ENCODE measurements at places on chromosomes 5 and 9.
A peak's percentile ranks its signal among the peaks of the same experiment; 100 is the strongest.

DNA sequence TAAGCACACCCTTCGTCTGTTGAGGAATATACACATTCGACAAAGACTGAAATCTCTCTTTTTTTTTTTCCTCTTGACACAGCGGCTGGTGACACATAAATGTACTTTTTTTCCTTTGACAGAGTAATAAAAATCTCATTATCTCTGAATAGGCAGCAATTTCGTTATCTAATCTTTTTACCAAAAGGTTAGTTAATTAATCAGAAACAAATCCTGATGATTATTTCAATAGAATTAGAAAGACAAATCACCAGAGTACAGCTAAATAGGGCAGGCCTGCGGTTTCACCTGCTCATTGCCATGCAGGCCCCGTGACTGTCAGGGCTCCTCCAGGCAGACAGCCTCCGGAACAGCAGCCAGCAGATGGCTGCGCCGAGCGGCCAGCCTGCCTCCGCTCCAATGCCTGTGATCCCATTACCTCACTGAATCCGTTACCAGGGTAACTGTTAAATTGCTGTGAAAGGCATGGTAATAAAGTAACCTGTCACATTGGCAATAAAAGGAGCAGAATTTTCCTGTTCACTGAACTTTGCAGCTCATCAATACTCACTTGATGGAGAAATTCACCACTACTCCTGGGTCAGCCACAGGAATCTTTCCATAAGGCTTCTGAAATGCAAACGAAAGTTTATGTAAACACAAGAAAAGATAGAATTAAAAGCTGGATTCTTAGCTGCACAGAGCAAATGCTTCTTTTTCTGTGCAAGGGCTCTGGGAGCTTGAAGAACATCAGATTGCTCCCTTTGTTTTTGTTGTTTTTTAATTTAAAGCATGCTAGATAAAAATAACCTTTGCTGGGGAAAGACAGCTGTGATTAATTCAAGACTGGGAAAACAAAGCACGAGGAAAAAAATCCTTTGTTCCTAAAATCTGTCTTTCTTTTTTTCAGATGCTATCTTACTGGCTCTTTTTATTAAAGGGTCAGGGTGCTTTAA is 666.4 kb upstream of the ZNF608 start:
- peak; percentile 81 for DNase-seq

DNA sequence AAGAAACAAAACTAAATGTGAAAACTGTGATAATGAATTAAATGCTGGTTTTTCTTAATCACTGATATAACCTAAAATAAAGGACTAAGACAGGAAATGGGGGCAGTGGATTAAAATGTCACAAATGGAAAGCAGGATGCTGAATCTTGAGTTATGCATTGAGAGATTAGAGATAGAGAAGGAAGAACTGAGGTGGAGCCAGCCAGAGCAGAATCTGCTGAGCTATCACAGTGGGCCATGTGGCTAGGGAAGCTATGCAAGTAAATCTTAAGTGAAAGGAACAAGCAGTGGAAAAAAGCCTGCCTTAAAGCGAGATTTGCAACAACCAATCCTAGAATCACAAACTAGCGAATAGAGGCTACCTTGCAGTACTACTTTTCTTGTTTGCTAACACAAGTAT is 188.5 kb upstream of the RASA1 start:
- no peak for DNase-seq

DNA sequence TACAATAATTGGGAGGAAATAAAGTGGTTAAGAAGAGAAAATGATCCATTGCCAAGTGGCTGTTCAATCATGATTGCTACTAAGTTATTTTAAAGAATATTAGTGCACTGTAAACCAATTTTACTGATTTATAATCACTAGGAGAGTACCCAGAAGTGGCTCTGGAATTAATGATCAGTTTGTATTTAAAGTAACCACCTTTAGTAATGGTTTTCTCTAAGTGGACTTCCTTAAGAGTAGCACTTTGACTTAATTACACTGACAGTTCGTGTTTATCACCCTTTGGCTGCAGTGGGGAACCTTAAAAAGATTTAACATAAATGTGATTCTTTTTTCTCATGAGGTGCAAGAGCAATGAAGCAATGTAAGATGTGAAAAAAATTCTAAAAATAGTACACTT is 310.8 kb downstream of the CDH12 start:
- no peak for DNase-seq

GRCh38 chr9:105818903-105819302 is 124.6 kb downstream of the TMEM38B start:
- DNase-seq = no peak

GRCh38 chr9:15155826-15156225 is 151.2 kb downstream of the TTC39B start:
- DNase-seq = peak; percentile 22

DNA sequence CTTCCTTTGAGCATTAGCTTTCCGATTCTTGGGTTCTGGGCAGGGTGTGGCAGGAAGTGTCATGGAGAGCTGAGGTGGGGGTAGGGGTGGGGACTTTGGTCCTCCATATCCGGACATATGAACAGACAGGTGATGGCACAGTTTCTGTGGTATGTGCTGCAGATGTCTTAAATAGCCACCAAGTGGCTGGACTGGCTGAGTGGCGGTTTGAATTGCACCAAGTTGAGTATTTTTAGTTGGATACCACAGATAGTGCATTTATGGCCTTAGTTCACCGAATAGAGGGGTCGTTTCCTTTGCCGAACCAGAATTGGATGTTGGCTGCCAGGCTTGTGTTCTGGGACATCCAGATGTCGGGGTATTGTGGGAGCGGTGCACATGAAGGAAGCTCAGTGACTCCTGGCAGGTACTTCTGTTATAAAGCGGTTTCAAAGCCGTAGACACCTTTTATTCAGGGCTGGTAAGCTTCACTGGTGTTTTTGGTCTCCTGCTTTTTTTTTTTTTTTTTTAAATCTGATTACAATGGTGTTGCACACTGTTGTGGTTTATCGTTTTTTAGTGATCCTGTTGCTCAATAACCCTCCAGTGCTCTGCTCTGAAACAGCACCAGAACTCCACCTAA is 15.1 kb upstream of the TNFAIP8 start:
- no peak for DNase-seq

All from GM23248 (cell line).